ENCODE measurements at places on chromosomes 12 and 14.
A peak's percentile ranks its signal among the peaks of the same experiment; 100 is the strongest.

GRCh38 chr12:67449591-67450052 is 180.5 kb downstream of the CAND1 start:
- no peaks in the 10 kb centered on the region for H3K4me1 ChIP-seq
- no peak for DNase-seq
- H3K4me3 ChIP-seq: no peak overlapping the region
- H3K27me3 ChIP-seq: no peaks in the 10 kb centered on the region

GRCh38 chr12:109595321-109595902 is 21.8 kb downstream of the MVK start:
- peaks cover 69% of the 10 kb centered on the region for H3K36me3 ChIP-seq
- no peak for DNase-seq
- no peaks in the 10 kb centered on the region for H3K27me3 ChIP-seq
- no peak overlapping the region for H3K27ac ChIP-seq
- H3K4me3 ChIP-seq: no peak overlapping the region

- H3K36me3 ChIP-seq: no peaks in the 10 kb centered on the region
- no peak for DNase-seq
- H3K27me3 ChIP-seq: no peaks in the 10 kb centered on the region
- no peak overlapping the region for H3K4me3 ChIP-seq
- H3K4me1 ChIP-seq: no peaks in the 10 kb centered on the region
- no peak overlapping the region for H3K27ac ChIP-seq
These were observed 11.1 kb downstream of the OLR1 start for GRCh38 chr12:10160617-10161385.

GRCh38 chr14:86088156-86088555 is 558.2 kb downstream of the FLRT2 start:
- H3K27me3 ChIP-seq: no peaks in the 10 kb centered on the region
- H3K4me1 ChIP-seq: no peaks in the 10 kb centered on the region
- no peak overlapping the region for H3K4me3 ChIP-seq
- no peak for DNase-seq
- no peak overlapping the region for H3K27ac ChIP-seq

GRCh38 chr14:85546390-85546789 is 16.4 kb downstream of the FLRT2 start:
- no peaks in the 10 kb centered on the region for H3K27me3 ChIP-seq
- H3K36me3 ChIP-seq: no peaks in the 10 kb centered on the region
- DNase-seq: no peak
- H3K4me1 ChIP-seq: no peaks in the 10 kb centered on the region
- H3K27ac ChIP-seq: no peak overlapping the region

GRCh38 chr14:86712727-86713126 is 1182.8 kb downstream of the FLRT2 start:
- no peaks in the 10 kb centered on the region for H3K27me3 ChIP-seq
- H3K36me3 ChIP-seq: no peaks in the 10 kb centered on the region
- H3K4me3 ChIP-seq: no peak overlapping the region
- H3K27ac ChIP-seq: no peak overlapping the region

GRCh38 chr14:22979748-22980392 is 2.5 kb downstream of the AJUBA start:
- peak overlapping the region; percentile 86 for H3K4me3 ChIP-seq
- H3K27ac ChIP-seq: peak overlapping the region; percentile 94
- no peak for DNase-seq
- no peaks in the 10 kb centered on the region for H3K4me1 ChIP-seq

DNA sequence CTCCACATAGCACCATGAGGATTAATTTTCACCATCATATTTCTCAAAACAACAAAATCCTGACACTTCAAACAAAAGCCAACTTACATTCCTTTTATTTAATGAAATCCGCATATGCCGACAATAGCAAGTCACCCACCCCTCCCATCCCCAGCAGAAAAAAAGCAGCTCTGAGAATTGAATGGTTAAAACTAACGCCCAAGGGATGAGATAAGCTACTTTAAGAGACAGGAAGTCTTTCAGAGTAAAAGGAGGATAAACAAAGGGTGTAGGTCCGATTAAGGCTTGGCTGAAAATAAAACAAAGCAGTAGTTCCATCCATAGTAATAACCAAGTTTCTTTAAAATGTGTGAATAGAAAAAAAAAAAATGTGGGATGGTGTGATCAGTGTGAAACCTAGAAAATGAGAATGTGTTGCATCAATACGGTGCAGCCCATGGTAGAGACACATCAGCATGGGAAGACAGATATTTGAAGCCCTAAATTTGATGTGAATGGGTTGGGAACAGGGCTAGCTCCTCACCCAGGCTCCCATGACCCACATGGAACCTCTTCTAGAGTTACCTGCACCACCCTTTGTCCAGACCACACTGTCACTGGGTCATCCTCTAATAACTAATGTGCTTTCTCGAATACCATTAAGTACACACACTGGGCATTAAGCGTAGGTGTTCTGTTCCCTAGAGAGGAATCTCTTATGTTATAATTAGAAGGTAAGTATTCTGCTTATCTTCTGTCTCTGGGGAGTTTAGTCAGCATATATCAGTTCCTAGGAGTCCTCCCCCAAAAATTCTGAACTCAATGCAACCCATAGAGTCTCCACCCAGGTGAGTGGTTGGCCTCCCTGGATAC is 31.7 kb downstream of the RTRAF start:
- H3K27me3 ChIP-seq: no peaks in the 10 kb centered on the region
- H3K36me3 ChIP-seq: no peaks in the 10 kb centered on the region
- no peak overlapping the region for H3K27ac ChIP-seq
- no peaks in the 10 kb centered on the region for H3K4me1 ChIP-seq

DNA sequence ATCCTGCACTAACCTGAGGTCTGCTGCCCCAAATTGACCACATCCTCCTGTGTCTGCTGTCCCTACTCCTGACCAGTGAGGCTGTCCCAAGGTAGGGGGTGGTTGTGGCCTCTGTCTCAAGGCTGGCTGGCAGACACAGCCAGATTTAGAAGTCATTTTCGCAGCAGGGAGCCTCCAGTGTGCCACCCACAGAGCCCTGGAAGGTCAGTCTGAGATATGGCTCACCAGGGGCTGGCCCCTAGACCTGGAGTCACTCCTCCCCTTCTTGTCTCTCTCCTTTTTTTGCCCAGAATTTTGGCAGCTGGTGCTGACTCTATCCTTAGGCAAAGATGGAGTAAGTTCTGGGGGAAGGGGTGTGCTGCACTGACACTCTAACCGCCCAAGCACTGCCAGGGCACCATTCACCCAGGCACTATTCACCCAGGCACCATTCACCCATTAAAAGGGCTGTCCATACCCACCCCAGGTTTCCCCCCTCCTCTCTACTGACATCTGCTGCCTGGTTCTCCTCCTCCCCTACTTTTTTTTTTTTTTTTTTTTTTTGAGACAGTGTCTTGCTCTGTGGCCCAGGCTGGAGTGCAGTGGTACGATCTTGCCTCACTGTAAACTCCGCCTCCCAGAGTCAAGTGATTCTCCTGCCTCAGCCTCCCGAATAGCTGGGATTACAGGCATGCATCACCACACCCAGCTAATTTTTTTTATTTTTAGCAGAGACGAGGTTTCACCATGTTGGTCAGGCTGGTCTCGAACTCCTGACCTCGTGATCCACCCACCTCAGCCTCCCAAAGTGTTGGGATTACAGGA is 7.7 kb downstream of the DDN start:
- H3K4me1 ChIP-seq: peaks cover 6% of the 10 kb centered on the region
- peaks cover 91% of the 10 kb centered on the region for H3K27me3 ChIP-seq
- H3K4me3 ChIP-seq: no peak overlapping the region
- H3K27ac ChIP-seq: no peak overlapping the region
- no peaks in the 10 kb centered on the region for H3K36me3 ChIP-seq
- no peak for DNase-seq

- H3K36me3 ChIP-seq: no peaks in the 10 kb centered on the region
- H3K4me1 ChIP-seq: peaks cover 25% of the 10 kb centered on the region
- no peak overlapping the region for H3K27ac ChIP-seq
- no peak overlapping the region for H3K4me3 ChIP-seq
These were observed 465.2 kb downstream of the PCNX1 start for GRCh38 chr14:71372411-71372838.

Measured in tibial nerve (tissue), 4 donors.